M059J (cell line): ENCODE measurements at places on chromosomes 2 and 18.

GRCh38 chr18:77115192-77115953 is 17.2 kb downstream of the MBP start:
- no peak for DNase-seq

DNA sequence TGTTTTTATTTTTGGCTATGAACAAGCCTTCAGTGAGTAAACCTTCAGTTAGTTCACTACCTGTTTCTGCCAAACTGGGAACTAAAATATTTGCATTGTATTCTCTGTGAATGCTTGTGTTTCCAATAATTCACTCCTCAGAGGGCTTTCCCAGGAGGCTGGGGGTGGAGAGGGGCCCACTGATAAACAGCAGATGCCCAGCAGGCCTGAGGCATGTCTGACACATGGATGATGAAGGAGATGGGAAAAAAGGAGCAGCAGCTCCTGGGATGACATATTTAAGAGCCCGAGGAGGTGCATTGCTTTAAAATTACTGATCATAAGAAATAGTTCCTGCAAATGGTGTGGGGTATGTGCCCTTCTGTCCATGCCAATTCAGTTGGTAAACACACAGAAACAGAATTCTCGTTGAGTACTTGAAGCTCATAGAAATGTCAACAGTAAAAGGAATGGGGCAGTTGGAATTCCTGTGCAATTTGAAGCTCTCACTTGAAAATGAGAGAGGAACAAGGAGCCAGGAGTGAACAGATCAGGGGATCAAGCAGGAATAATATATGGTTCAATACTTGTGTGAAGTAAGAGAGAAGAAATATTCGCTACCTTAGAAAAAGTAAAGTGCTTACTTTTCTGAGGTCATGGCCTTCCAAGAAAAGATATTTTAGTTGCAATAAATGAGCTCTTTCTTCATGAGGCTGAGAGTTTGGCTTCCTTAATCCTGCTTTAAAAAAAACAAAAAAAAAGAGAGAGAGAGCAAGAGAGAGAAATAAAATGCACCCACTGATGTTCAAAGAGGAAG is 22.0 kb upstream of the HNMT start:
- DNase-seq, result no peak

DNA sequence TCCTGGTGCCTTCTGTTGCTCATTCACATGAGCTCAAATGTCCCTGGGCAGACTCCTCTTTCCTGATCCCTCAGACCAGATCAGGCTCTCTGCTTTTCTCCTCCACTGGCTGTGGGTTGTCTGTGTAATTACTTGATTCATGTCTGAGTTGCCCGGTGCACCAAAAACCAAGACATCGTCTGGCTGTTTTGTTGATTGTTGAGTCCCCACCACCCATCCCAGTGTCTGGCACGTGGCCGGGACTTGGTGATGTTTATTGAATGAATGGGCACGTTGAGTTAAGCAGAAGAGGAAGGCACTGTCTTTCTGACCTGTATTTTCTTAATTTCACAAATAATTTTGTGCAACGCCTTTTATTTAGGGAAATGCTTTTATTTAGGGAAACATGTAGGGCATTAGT is 499.1 kb upstream of the HS6ST1 start:
- no peak for DNase-seq

DNA sequence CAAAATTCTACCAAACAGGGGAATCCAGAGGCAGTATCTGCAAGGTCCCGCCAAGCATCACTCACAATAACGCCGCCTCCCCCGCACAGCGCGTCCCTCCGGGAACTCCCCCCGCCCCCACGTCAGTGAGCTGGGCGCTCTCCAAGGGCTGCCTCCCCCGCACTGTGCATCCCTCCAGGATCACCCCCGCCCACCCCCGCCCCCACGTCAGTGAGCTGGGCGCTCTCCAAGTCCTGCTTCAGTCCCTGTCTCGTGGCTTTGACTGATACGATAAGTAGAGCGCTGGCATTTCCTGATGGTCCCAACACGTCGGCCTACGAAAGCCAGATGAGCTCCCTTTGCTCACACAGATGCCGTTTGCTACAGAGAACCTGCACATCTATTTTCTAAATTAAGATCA is 130.7 kb upstream of the TPO start:
- DNase-seq, result no peak

GRCh38 chr2:112433932-112434730 is 686 bp upstream of the RGPD8 start:
- DNase-seq, result no peak
